IMR-90 (cell line): ENCODE measurements at places on chromosomes 4 and X. TPM values are rescaled to one million over a fixed set of nuclear protein-coding genes. Genes with fewer than 3 reads are reported as not detected.

- no peak for DNase-seq
- H3K27ac ChIP-seq, result no peak overlapping the region
- H3K4me1 ChIP-seq, result no peaks in the 10 kb centered on the region
- no peaks in the 10 kb centered on the region for H3K36me3 ChIP-seq
These were observed 25.0 kb downstream of the MEPE start for GRCh38 chr4:87857789-87858188.

DNA sequence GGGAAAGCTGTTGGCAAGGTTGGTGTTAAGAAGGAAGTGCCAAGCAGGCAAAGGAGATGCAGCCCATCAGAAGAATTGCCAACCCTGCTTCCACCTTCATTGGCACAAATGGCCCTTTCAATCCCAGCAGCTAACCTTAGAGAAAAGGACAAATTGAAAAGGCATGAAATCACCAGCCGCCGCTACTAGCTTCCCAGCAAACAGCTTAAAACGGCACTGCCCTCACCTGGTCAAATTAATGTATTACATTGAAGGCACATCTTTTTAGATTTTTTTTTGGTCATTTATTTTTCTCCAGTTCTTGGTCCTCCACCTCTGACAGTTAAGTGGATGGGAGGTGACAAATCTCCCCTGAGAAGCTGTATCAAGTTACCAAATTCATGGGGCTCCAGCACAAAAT is 51.0 kb upstream of the NHSL2 start:
- peaks cover 21% of the 10 kb centered on the region for H3K27me3 ChIP-seq
- DNase-seq, result peak; percentile 33
- H3K27ac ChIP-seq, result no peak overlapping the region
- H3K36me3 ChIP-seq, result no peaks in the 10 kb centered on the region
- no peak overlapping the region for H3K4me3 ChIP-seq

DNA sequence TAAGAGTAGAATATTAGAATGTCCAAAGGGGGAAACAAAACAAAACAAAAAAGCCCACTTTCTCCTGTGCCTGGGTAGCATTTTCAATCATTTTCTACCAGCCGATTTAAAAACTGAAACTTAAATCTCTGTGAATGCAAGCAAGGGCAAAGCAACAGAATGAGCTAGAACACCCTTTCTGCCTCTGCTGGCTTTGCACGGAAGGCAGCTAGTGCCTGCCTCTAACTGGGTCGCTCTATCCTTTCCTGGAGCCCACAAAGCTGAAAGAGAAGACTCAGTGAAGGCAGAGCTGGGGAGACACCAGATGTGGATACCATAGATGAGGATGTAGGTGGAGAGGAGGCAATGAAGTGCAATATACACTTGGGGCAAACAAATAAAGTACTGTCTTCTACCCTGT is 248.9 kb upstream of the TTC29 start:
- peaks cover 11% of the 10 kb centered on the region for H3K4me1 ChIP-seq
- H3K4me3 ChIP-seq, result no peak overlapping the region
- no peaks in the 10 kb centered on the region for H3K36me3 ChIP-seq
- no peaks in the 10 kb centered on the region for H3K27me3 ChIP-seq
- 0 out of 2 replicates have a peak overlapping the region, but pooled peaks have one; percentile 26 for H3K27ac ChIP-seq

DNA sequence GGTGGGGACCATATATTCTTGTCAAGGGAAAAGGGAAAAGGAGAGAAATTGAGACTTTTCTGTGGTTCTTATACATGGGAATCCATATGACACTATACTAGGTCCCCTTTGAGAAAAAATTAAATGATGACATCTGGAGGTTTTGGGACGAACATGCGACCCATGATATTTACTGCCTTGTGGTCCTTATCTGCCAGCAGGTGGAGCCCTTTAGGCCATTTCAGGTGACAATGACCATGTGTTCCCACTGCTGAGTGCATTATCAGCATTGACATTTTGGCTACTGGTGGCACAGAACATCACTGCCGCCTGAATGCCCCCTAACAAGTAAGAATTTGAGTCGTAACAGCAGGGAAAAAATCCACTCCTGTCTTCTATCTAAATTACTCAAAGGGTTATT is 843.4 kb downstream of the FSTL5 start:
- no peaks in the 10 kb centered on the region for H3K4me1 ChIP-seq
- H3K27ac ChIP-seq, result no peak overlapping the region
- no peak for DNase-seq
- H3K4me3 ChIP-seq, result no peak overlapping the region
- H3K27me3 ChIP-seq, result no peaks in the 10 kb centered on the region
- H3K36me3 ChIP-seq, result no peaks in the 10 kb centered on the region

DNA sequence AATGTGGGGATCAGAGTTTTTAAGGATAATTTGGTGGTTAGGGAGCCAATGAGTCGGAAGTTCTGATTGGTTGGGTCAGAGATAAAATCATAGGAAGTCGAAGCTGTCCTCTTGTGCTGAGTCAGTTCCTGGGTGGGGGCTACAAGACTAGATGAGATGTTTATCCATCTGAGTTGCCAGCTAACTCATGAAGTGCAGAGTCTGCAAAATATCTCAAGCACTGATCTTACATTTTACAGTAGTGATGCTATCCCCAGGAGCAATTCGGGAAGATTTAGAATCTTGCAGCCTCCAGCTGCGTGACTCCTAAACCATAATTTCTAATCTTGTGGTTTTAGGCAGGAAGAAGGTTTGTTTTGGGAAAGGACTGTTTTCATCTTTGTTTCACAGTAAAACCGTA is 565.8 kb upstream of the SPANXN1 start:
- H3K27ac ChIP-seq, result no peak overlapping the region
- no peak for DNase-seq
- no peaks in the 10 kb centered on the region for H3K36me3 ChIP-seq
- H3K4me3 ChIP-seq, result no peak overlapping the region
- H3K4me1 ChIP-seq, result no peaks in the 10 kb centered on the region

DNA sequence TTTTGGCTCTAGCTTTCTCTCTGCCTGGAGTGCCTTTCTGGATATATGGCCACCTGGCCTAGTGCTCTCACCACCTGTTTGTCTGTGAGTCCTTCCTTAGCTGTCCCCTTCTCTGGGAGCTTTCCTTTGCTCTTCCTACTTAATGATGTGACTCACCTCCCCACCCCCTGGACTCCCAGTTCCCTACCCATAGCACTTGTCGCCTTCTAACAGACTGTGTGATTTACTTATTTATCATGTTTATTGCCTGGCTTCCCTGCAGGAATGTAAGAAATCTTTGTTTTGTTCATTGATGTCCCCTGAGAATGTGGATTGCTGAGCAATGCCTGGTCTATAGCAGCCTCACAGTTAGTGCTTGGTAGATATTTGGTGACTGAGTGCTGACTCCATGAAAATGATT is 18.9 kb downstream of the ADD1 start:
- no peaks in the 10 kb centered on the region for H3K27me3 ChIP-seq
- peak; percentile 41 for DNase-seq
- H3K4me3 ChIP-seq, result no peak overlapping the region
- no peaks in the 10 kb centered on the region for H3K36me3 ChIP-seq

SORCS2 gene
- 0.62 and 0.67 TPM in 2 replicates for polyA plus RNA-seq
